ENCODE measurements at places on chromosomes 6 and 20.
A peak's percentile ranks its signal among the peaks of the same experiment; 100 is the strongest.

DNA sequence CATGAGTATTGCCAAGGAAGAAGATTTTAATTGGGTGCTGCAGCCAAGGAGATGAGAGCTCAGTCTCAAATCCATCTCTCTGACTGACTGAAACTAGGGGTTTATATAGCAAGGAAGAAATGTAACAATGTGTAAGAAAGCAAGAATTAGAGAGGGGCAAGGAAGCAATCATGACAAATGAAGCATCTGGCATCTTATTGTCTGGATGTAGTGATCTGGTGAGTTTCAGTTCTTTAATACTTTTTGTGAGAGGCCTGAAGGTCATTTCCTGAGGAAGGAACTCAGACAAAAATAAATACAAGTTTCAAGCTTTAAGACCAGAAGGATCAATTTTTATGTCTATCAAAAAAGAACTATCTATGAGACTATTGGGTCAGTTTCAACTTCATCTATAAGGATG lies 64.2 kb downstream of the HTR1E start:
- DNase-seq = no peak

DNA sequence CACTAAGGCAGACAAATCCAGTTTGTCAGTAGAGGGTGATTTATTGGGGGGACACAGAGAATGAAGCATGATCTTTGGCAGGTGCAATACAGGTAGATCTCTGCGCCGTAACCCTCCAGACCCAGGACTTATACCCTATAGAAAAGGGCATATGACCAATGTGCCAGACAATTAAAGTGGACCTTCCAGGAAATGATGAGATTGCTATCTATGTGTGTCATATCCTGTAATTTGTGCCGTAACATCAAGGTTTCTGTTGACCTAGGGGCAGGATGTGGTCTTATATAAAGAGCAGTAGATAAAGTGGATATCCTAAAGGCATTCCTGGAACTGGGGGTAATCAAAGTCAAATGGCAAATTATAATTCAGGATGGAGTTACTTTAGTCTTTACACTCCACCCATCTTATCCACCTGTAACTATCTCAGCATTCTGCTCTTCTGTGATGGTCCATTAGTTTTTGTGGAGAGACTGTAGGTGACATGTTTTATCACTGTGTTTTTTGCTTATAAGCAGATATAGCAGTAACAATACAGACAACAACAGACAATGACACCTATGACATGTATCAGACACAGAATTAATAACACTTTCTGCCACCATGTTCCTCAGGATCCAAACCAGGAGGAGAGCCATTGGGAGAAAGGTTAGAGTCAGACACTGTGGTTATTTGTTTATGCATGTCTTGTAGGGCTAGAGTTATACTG lies 43.1 kb upstream of the ZNF337 start:
- no peak for DNase-seq

DNA sequence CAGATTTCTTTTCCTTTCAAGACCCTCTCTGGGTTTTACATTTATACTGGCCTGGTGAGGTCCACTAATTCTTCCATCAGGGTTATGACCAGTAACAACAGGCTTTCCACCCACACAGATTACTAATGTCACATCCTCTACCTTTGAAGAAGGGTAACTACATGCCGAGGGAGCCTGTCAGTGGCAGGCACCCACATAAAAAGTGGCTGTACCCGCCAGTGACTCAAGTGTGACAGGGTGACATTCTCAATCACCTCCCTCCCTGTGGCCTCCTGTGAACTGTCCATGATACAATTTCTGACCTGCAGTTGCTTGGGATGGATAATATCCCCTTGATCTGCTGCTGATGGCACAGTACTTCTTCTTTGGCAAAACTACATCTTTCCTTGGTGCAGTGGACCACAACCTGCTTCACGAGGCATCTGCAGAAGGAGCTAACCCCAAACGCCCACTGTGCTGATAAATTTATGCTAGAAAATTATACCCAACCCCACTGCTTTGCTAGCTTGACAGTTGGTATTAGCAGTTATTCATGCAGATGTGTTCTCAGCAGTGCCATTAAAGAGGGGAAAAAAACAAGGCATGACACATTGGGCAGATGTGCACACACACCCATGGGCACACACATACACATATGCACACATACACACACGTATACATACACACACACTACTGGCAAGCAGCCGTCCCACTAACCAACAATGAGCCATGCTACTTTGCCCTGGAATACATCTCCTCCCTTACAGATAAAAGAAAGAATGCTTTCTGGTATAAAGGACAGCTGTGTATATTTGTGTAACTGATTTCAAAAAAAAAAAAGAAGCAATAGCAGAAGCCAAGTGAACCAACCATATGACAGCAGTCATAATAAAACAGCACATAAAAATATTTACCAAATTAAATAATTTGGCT lies 20.8 kb downstream of the GFOD1 start:
- no peak for DNase-seq

GRCh38 chr6:117555262-117555849 lies 47.0 kb downstream of the GOPC start:
- DNase-seq = no peak

DNA sequence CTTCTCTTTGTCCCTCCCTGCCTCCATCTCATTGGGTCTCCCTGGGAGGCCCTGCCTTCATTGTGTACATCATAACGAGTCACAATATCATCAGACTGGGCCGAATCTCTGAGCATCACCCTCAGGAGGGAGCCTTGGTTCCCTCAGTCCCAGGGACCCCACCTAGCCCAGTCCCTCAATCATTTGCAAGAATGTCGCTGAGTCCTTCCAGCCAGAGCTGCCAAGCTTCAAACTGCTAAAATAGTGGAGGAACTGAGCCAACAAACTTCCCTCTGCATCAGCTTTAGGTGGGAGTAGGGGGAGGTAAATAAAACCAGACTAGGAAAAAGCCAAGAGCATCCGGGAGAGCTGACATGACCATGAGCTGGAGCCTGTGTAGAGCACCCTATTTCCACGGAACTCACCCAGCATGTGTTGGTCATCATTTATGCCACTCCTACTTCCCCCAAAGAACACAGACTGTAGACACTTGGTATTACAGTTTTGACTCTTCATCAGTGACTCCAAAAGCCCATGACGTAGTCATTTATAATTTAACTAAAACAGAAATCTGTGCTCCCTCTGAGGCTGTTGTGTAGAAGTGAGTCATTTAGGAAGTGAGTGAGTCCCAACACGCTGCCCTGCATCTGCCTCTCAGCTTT lies 28.8 kb upstream of the IL17A start:
- peak; percentile 4 for DNase-seq

- no peak for DNase-seq
Measured at GRCh38 chr20:32496811-32497533, 88.2 kb downstream of the NOL4L start.

DNA sequence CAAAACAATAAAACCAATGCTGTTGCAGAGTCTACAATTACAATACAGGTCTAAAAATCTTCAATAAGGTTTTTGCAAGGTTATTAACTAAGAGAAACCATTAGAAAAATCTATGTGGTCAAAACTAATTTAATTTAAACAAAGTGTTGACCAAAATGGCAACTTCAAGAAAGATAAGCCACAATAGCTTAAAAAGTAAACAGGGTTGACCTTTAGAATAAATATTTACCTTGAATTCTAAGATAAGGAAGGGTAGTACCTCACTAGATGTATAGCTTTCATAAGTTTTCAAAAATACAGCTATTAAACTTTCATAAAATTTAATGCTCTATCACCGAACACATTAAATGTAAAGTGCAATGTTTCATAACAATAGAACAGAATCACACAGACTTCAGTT lies 11.4 kb downstream of the RTN4IP1 start:
- DNase-seq = no peak

DNA sequence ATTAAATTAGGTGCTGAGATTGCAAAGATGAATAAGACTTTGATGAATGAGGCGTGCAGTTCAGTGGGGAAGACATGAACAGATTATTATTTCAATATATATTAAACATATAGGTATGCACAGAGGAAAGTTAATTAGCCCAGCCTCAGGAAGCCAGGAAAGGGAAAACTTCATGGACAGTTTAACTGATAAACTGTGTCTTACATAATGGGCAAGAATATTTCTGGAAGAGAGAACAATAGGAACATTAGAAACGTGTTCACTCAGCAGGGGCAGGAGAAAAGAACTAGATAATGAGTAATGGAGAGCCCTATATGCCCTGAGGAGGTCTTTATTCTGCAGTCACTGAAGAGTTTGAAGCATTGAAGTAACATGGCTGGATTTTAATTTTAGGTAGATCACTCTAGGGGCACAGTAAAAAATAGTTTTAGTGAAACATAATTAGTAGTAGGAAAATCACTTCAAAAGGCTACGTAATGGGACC lies 23.6 kb downstream of the CEP57L1 start:
- no peak for DNase-seq

DNA sequence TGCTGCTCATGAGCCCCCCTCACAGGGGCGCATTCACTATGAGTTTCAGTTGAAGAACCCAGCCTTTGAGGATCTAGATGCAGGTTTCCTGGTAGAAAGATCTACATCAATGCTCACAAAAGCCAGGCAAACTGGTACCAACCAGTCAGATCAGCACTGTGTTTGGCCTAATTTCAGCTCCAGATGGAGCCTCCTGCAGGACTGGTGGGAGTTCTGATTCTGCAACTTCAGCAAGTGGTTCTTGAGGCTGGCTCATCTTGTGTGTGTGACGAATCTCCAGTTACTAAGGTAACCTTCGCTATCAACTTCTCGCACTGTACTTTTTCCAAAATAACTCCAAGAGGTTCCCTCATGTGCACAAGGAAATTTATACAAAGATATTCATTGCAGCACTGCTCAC lies 118.8 kb downstream of the ZMYND8 start:
- no peak for DNase-seq

GRCh38 chr6:11276911-11277274 lies 44.4 kb upstream of the NEDD9 start:
- DNase-seq = no peak

- peak; percentile 68 for DNase-seq
Measured at GRCh38 chr20:53900380-53900999, 169.9 kb downstream of the BCAS1 start.

DNA sequence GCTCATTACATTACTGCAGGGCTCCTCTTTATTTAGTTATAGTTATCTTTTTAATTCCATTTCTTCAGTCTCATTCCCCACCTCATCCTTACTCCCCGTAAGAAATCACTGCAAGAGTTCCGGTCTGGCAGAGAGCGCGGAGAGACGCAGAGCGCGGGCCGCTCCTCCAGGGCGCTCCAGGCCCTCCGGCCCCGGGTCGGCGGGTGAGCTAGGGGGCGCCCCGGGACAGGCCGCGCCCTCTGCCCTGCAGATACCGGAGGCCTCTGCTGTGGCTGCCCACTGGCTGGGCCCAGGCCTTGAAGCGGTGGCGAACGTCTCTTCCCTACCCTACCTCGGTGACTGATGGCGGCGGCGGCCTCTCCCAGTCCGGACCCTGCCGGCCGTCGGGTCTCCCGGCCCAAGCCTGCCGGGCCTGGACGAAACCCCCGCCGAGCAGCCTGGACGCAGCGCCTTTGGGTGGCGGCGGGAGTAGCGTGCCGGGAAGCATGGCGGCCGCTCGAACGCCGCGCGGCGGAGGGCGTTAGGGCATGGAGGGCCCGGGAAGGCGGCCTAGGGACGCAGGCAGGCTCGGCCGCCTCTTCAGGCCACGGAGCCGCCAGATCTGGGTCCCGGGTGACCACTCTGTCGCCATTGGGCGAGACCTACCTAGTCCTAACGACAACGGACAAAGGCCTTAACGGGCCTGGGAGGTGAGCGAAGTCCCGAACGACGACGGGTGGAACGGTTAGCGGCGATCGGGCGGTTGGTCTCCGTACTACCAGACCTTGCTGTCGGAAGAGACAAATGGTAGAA lies 16.4 kb upstream of the HMGN4 start:
- DNase-seq = peak; percentile 37

DNA sequence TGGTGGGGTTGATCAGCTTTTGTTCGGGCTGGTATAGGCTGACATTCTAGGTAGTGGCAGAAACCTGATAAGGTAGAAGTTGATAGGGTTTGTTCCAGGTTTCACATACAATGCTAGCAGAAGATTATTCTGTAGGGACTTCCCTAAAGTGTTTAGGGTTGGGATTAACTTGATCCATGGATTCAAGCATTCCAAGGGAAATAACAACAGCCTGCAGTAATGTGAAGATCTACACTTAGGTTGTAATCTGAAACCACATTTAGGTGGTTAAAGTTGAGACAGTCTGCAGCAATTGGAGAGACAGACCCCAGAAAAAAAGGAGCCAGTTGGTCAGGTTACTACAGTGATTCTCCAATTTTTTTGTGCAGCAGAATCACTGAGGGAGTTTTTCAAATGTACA lies 56.1 kb downstream of the GJA1 start:
- no peak for DNase-seq

- no peak for DNase-seq
Measured at GRCh38 chr6:34149831-34150400, 4.0 kb upstream of the GRM4 start.

DNA sequence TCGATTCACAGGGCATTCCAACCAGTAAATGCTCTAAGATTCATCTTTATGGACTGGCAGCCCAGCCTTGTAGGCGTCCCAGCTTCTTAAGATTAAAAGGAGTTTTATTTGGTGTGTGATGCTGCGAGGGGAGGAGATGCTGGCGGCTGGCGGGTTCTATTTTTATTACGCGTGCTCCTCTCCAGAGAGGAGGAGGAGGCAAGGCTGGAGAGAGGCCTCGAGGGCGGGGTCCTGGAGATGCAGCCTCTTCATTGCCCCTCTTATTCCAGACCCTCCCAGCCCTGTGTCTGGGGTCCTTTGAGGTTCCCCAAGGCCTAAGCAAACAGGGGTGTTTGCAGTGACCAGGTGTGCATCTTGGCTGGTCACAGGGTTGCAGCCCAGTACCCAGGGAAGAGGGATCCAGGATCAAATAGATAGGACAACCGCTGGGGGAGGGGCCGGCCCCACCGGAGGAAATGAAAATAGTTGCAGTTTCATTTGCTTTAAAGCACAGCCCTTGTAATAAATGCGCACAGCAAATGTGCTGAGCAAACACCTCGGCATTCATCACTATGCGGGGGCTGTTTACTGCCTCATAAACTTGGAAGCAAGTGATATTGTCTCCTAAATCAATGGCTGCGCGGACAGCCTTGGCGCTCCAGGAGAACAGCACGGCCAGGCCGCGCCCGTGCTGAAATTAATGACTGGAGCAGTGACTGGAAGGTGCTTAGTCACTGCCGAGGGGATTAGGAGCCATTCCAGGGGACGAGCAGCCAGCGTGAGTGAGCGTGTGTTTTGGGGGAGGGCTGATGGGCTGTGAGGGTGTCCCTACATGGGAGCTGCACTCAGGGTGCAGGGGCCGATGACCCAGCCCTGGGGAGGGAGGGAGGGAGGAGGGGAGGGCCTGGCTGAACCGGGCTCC lies 83.0 kb downstream of the TMEM242 start:
- peak; percentile 78 for DNase-seq

DNA sequence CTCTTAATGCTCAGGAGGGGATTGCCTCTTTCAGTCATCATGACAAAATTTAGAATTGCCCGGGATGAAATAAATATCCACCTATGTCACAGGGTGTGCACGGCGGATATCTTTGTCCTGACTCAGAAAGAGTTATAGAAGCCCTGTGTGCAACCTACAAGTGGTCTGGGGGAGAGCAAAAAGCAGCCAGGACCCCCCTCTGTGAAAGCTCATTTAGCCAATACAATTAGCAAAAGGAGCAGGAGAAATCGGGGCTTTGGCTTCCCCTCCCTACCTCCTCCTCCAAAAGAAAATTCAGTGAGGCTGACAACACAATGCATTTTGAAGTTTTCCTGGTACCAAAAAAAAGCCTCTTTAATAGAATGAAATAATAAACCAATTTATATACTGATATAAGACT lies 21.8 kb downstream of the FOXA2 start:
- DNase-seq = no peak
